ENCODE measurements at places on chromosomes 1 and 21. TPM values are rescaled to one million over a fixed set of nuclear protein-coding genes. Genes with fewer than 3 reads are reported as not detected.

GRCh38 chr21:32184485-32184884, 94.4 kb downstream of the MIS18A start:
- no peaks in the 10 kb centered on the region for H3K36me3 ChIP-seq
- no peaks in the 10 kb centered on the region for H3K4me1 ChIP-seq
- H3K4me3 ChIP-seq: no peak overlapping the region
- peaks cover 2% of the 10 kb centered on the region for H3K27me3 ChIP-seq
- DNase-seq: no peak

GRCh38 chr21:45258466-45258865, 29.2 kb downstream of the POFUT2 start:
- no peak for DNase-seq
- no peak overlapping the region for H3K4me3 ChIP-seq
- peaks cover 4% of the 10 kb centered on the region for H3K27me3 ChIP-seq
- peaks cover 10% of the 10 kb centered on the region for H3K4me1 ChIP-seq
- no peaks in the 10 kb centered on the region for H3K36me3 ChIP-seq
- no peak overlapping the region for H3K27ac ChIP-seq

Gene E2F2
- 17.2 TPM for total RNA-seq

Gene NMNAT2
- total RNA-seq: not detected

GRCh38 chr1:17156108-17156507, 36.9 kb upstream of the PADI2 start:
- peaks cover 1% of the 10 kb centered on the region for H3K4me1 ChIP-seq
- no peak overlapping the region for H3K4me3 ChIP-seq
- no peak overlapping the region for H3K27ac ChIP-seq
- H3K36me3 ChIP-seq: no peaks in the 10 kb centered on the region
- no peak for DNase-seq

DNA sequence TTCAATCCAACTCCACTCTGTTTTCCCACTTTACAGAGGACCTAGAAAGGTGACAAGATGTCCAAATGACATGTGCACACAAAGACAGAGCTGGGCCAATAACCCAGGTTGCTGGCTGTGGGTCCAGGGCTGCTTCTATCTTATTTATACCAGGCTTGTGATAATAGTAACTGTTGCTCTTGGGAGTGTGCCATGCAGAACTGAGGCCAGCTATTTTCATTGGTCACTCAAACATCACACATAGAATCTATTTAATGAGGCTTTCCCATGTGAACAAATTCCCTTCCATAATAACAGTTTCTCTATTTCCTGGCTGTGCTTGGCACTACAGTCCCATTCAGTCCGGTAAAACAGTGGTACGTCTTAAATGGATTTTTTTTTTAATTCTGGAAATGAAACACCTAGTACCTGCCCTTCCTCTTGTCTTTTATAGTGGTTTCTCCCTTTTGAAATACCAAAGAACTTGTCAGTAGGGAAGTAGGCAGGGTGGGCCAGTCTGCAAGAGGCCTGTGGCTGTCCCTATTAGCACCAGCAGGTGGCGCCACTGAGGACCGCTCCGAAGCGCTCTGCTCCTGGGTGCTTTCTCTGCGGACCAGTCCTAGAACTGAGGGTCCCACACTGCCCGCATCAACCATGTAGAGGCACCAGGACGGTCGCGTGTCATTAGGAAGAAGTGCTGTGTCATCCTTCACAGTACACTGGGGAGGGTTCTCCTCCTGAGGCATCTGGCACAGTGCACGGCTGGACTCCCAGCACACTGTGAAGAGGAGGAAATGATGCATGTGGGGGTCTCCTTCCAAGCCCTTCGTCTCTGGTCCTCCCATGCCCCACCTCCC, 52.1 kb downstream of the GPR161 start:
- peak; percentile 44 for DNase-seq
- H3K4me3 ChIP-seq: no peak overlapping the region
- peaks cover 11% of the 10 kb centered on the region for H3K4me1 ChIP-seq
- H3K36me3 ChIP-seq: no peaks in the 10 kb centered on the region

- no peak for DNase-seq
- H3K4me1 ChIP-seq: peaks cover 44% of the 10 kb centered on the region
- no peak overlapping the region for H3K4me3 ChIP-seq
- no peak overlapping the region for H3K27ac ChIP-seq
- H3K27me3 ChIP-seq: no peaks in the 10 kb centered on the region
- peaks cover 17% of the 10 kb centered on the region for H3K36me3 ChIP-seq
These were observed 4.3 kb downstream of the GALNT2 start for GRCh38 chr1:230071316-230071715.

Gene NFIA
- total RNA-seq: 1.4 TPM

DNA sequence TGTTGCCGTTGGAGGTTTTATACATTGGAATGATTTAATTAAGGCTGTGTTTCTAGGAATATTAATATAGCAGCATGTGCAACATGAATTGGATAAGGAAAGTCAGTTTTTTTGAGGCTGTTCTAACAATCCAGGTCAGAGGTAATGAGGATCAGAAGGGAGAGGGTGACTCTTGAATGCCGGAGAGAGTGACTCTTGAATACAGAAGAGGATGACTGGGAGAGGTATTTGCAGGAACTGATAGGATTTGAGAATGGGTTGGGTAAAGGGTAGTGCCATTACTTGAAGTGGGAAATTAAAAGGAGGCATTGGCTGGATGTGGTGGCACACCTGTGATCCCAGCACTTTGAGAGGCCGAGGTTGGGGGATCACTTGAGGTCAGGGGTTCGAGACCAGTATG, 55.6 kb upstream of the MACF1 start:
- no peak overlapping the region for H3K27ac ChIP-seq
- no peaks in the 10 kb centered on the region for H3K36me3 ChIP-seq
- peaks cover 44% of the 10 kb centered on the region for H3K27me3 ChIP-seq
- no peak for DNase-seq
- no peak overlapping the region for H3K4me3 ChIP-seq
- H3K4me1 ChIP-seq: no peaks in the 10 kb centered on the region

DNA sequence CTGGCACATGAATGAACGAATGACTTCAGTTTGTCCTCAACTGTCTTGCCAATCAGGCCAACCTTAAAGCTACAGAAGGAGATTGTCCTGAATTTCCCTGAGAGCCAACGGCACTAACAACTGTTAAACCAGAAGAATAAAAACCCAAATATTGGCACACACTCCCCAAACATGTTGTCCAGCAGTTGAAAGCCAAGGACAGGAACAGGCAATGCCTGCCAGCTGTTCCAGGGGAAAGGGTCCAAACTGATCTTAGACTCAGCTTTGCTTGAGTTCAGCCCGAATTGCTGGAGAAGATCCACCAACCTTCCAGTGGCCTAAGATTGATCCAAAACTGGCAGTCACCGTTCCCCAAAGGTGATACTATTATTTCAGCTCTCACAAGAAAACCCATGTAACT, 22.4 kb upstream of the AHCTF1 start:
- no peaks in the 10 kb centered on the region for H3K36me3 ChIP-seq
- no peak overlapping the region for H3K27ac ChIP-seq
- H3K4me1 ChIP-seq: no peaks in the 10 kb centered on the region
- H3K4me3 ChIP-seq: no peak overlapping the region
- DNase-seq: no peak

- H3K4me1 ChIP-seq: peaks cover 51% of the 10 kb centered on the region
- DNase-seq: no peak
- H3K27me3 ChIP-seq: no peaks in the 10 kb centered on the region
- H3K27ac ChIP-seq: peak overlapping the region; percentile 95
- peaks cover 11% of the 10 kb centered on the region for H3K36me3 ChIP-seq
These were observed 480 bp downstream of the DPYD start for GRCh38 chr1:97920276-97920831.

DNA sequence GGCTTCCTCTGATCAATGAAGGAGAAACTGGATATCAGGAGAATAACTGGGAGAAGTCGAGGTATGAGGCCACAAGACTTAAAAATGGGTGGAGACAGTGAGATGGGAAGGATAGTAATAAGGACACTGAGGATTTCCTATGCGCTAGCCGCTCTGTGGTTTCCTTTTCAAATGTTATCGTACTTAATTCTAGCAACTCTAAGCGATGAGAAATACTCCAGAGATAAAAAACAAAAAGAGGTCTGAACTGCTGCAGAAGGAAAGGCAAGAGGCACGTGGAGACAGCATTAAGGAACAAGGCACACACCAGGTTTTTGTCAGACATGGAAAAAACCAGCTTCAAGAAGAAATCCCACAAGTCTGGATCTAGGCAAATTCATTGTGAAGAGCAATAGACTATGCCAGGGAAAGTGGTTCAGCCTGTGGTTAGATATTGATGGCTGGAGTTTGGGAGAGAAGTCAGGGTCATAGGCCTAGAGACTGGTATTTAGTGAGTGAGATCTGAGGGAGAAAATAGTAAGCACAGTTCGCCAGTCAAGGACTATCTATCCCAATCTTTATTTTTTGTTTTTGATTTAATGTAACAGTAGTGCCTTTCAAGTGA, 5.3 kb downstream of the CLCA2 start:
- peaks cover 15% of the 10 kb centered on the region for H3K27me3 ChIP-seq
- no peak overlapping the region for H3K4me3 ChIP-seq
- H3K4me1 ChIP-seq: no peaks in the 10 kb centered on the region
- DNase-seq: no peak
- no peak overlapping the region for H3K27ac ChIP-seq

DNA sequence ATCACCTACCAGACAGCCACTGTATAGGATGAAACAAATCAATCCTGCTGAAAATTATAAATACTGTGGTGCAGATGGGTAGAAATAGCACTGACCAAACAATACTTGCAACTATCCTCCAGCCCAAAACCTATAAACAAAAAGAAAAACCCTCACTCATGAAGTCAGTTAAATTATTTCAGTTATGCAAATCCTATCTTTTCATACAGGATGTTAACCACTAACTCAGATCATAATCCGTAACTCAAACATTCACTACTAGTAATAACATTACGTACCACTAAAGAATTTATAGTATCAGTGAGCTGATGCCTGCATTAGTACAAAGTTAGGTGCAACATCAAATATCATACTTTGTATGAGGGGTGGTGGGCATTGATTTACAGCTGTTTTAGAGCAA, 2.6 kb downstream of the NDC1 start:
- H3K27ac ChIP-seq: peak overlapping the region; percentile 14
- no peak overlapping the region for H3K4me3 ChIP-seq
- DNase-seq: no peak
- H3K27me3 ChIP-seq: no peaks in the 10 kb centered on the region
- H3K36me3 ChIP-seq: peaks cover 45% of the 10 kb centered on the region

Gene HES5
- total RNA-seq: not detected

DNA sequence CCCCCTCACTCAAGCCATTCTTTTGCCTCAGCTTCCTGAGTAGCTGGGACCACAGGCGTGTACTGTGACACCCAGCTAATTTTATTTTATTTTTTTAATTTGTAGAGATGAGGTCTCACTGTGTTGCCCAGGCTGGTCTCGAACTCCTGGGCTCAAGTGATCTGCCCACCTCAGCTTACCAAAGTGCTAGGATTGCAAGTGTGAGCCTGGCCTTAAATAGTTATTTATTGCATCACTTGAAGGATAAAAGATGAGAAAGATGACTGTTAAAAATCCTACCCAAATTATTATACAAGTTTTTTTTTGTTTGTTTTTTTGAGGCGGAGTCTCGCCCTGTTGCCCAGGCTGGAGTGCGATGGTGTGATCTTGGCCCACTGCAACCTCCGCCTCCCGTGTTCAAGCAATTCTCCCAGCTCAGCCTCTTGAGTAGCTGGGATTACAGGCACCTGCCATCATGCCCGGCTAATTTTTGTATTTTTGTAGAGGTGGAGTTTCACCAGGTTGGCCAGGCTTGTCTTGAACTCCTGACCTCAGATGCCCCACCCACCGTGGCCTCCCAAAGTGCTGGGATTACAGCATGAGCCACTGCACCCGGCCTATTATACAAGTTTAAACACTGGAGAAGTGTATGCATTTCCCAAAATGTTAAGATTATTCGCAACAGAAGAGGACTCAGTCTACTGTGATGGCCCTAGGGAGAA, 2.3 kb downstream of the UTP11 start:
- no peaks in the 10 kb centered on the region for H3K27me3 ChIP-seq
- peaks cover 38% of the 10 kb centered on the region for H3K4me1 ChIP-seq
- DNase-seq: no peak
- H3K27ac ChIP-seq: no peak overlapping the region

Gene TNNT2
- not detected for total RNA-seq

DNA sequence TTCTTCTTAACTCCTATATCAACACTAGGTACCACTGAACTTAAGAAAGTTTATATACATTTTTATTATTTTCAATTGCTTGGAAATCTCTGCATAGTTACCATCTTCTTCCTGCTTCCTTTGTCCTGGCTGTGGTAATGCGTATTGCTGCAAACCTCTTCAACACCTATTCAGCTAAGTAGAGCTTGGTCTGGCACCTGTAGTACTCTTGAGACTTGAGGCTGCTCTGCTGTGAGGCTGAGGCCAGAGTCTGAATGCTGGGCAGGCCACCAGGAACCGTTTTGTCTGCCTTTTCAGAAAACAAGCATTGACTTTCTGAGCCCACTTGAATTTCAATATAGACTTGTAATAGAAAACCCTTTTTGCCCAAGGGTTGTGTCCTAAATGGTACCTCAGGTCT, 52.0 kb upstream of the RGS2 start:
- H3K36me3 ChIP-seq: no peaks in the 10 kb centered on the region
- H3K27me3 ChIP-seq: peaks cover 3% of the 10 kb centered on the region
- H3K4me3 ChIP-seq: no peak overlapping the region

Gene SLC6A17
- total RNA-seq: 0.46 TPM

Gene NBPF6
- total RNA-seq: 0.23 TPM

GRCh38 chr1:89953131-89953626, 41.7 kb upstream of the ZNF326 start:
- H3K4me3 ChIP-seq: no peak overlapping the region
- H3K27ac ChIP-seq: peak overlapping the region; percentile 26
- DNase-seq: peak; percentile 16
- H3K36me3 ChIP-seq: no peaks in the 10 kb centered on the region

- H3K27me3 ChIP-seq: peaks cover 3% of the 10 kb centered on the region
- no peaks in the 10 kb centered on the region for H3K4me1 ChIP-seq
- no peak overlapping the region for H3K4me3 ChIP-seq
- H3K36me3 ChIP-seq: no peaks in the 10 kb centered on the region
- no peak for DNase-seq
- H3K27ac ChIP-seq: no peak overlapping the region
These were observed 20.4 kb downstream of the PRMT6 start for GRCh38 chr1:107076841-107077240.

- H3K4me3 ChIP-seq: no peak overlapping the region
- peaks cover 14% of the 10 kb centered on the region for H3K4me1 ChIP-seq
- H3K27me3 ChIP-seq: peaks cover 7% of the 10 kb centered on the region
- H3K27ac ChIP-seq: peak overlapping the region; percentile 1
- no peak for DNase-seq
- H3K36me3 ChIP-seq: no peaks in the 10 kb centered on the region
These were observed 2.1 kb upstream of the EDN2 start for GRCh38 chr1:41486371-41487125.

DNA sequence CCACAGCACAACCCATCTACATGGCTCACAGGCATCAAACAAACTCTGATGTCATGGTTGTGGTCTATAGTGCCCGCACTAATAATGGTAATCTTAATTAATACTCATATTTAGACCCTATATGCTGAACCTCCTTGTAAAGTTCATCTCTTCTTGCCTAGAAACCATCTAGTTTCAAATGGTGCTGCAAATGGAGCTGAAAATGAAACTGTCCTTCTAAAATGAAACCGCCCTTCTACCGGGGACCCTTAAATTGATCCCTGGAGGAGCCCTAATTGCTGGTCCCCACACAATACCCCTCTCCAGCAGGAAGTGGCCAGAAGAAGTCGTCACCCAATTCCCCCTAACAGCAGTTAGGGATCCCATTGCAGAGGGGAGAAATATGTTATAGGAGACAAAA, 612.6 kb downstream of the MRPL39 start:
- DNase-seq: no peak
- no peaks in the 10 kb centered on the region for H3K36me3 ChIP-seq
- no peak overlapping the region for H3K4me3 ChIP-seq
- H3K27me3 ChIP-seq: no peaks in the 10 kb centered on the region

Data from activated T-helper 2 cell treated with anti-CD3 and anti-CD28 coated beads, Interferon-gamma antibody, Interleukin-2, Interleukin-4, amounts not matched to agents 10 μg/mL and 5 μg/mL and 100 μg/mL, durations not matched to agents 14 hours and 24 hours and 36 hours (primary cell).